Activated CD4-positive, alpha-beta T cell treated with anti-CD3 and anti-CD28 coated beads, Interleukin-2, amount 50 U/mL, for 1 hour (primary cell): ENCODE measurements at places on chromosomes 2 and 18.

GRCh38 chr2:108594982-108595464 lies 60.8 kb downstream of the LIMS1 start:
- DNase-seq: no peak

- no peak for DNase-seq
Measured at GRCh38 chr18:72799106-72799505, 68.7 kb downstream of the NETO1 start.

DNA sequence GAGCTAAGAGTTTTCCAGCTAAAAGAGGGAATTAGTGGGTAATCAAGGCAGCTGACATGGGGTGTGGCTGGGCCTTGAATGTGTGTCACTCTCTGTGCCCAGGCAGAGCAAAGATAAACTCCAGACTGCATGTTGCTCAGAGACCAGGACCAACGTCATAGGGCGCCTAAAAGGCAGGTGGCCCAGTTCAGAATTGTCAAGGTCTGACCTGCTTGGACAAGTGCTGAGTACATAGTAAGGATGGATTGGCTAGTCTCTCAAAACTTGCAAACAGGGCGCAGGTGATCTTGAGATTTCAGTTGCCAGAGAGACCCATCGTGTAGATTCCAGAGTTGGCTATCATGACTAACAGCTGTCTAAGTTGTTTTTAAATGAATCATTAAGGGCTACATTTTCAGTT lies 19.0 kb downstream of the CLUL1 start:
- DNase-seq: no peak

- DNase-seq: no peak
Measured at GRCh38 chr2:160940271-160940670, 220.0 kb upstream of the TANK start.

GRCh38 chr2:42129947-42130346 lies 39.2 kb upstream of the EML4 start:
- DNase-seq: no peak

- no peak for DNase-seq
Measured at GRCh38 chr2:206721256-206721920, 3.2 kb upstream of the DYTN start.
